Stimulated activated CD8-positive, alpha-beta memory T cell treated with anti-CD3 and anti-CD28 coated beads, Interleukin-2, amount 100 ng/mL, for 48 hours (primary cell): ENCODE measurements at places on chromosomes 4 and X.
A peak's percentile ranks its signal among the peaks of the same experiment; 100 is the strongest.

DNA sequence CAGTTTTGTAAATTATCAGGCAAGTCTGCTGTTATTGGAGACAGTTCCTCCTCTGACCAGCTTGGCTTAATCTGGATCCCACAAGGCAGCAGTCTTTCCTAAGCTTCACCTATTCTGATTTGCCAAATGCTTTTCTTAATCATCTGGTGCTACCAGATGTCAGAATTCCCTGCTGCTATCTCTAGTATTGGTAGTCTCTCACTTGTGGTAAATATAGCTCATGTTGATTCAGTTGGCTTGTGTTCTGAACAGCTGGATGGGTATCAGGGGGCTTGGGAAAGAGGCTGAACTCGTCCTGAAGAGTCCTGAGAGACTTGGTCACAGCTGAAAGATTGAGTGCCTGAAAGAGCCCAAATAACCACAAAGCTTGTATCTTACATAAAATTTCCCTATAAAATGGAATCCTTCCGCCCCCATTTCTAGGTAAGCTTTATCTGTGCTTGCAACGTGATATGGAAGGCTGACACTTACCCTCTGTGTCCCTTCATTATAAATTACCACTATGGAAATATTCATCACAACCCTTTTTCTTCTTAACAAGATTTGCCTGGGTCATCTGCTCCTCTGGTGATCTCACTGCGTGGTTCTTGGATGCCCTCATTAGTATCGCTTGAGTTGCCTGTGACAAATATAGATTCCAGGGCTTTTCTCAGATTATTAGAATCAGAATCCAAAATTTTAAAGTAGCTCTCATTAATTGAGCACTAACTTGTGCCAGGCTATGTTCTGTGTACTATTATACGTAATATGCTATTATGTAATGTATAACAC lies 104.1 kb upstream of the GPRIN3 start:
- no peak for DNase-seq

DNA sequence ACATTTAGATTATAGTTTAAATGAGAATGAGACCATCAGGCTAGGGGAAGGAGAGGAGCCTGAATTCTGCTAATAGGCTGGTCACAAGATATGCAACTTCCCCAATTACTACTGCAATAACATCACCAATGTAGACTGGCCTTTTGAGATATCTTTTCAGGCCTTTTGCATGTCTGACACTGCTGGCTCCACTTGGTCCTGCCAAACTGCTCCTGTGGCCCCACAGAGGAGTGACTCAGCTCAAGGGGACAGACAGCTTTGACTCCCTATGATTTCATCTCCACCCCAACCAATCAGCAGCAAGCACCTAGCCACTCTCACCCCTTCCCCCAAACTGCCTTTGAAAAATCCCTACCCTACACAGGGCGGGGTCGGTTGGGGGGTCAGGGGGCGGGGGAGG lies 22.8 kb downstream of the GPRIN3 start:
- DNase-seq, result no peak

GRCh38 chr4:174592985-174593335 lies 70.7 kb upstream of the HPGD start:
- no peak for DNase-seq

DNA sequence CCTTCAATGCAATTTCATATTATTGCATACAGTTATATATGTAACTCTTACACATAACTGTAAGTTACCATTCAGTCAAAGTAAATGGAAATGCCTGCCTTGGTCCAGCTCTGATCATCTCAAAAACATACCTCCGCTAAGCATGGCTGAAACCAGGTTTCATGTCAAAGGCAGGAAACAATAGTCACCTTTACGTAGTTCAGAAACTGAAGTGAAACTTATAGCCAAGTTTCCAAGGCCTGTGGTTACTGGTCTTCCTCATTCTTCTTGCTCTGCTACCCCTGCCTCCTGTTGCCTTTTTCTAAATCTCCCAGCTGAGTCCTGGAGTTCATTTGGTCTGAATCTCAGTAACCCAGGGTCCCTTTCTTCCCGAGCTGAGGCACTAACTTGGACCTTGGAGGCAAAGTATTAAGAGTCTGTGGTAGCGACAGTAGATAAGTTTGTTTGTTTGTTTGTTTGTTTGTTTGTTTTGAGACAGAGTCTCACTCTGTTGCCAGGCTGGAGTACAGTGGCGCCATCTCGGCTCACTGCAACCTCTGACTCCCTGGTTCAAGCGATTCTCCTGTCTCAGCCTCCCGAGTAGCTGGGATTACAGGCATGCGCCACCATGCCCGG lies 30.8 kb downstream of the DAPP1 start:
- DNase-seq, result no peak

- DNase-seq, result no peak
Measured at GRCh38 chrX:69431420-69431819, 72.7 kb upstream of the NALF2 start.

DNA sequence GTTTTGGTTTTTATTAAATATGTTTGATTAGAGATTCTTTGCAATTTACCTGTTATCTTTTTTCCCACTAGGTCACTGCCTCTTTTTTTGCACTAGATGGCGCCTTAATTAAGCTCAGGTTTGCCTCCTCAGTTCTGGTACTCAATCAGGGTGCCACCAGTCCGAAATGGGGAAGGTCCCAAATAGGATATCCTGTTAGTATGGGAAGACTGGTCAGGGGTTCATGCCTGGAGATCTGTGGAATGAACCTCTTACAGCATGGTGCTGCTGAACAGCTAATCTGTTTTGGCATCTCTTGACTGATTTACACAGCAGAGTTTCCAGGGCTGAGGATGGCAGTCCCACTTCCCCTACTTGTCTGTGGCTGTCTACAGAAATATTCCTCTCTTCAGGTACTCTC lies 24.2 kb upstream of the VSIG1 start:
- DNase-seq, result no peak

GRCh38 chr4:1416051-1416947 lies 10.1 kb upstream of the NKX1-1 start:
- DNase-seq, result no peak

DNA sequence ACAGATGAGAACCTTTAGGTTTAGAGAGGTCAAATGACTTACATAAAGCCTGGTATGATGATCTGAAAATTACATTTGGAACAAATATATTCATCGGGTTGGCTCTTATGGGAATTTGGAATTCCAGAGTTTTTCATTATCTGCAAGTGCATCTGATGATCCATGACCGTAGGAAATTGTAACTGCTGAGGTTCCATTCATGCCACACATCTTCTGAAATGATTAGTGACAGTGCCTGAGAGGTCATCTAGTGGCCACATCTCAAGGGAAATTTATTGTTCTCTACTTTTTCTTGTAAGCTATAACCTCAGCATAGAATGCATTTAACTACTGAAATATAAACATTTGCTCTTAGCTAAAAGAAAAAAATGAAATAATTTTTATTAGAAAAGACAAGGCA lies 105.8 kb upstream of the NWD2 start:
- DNase-seq, result no peak

GRCh38 chr4:174474457-174475075 lies 47.7 kb downstream of the HPGD start:
- DNase-seq, result no peak

GRCh38 chr4:52996261-52997131 lies 134.4 kb downstream of the RASL11B start:
- DNase-seq, result no peak

DNA sequence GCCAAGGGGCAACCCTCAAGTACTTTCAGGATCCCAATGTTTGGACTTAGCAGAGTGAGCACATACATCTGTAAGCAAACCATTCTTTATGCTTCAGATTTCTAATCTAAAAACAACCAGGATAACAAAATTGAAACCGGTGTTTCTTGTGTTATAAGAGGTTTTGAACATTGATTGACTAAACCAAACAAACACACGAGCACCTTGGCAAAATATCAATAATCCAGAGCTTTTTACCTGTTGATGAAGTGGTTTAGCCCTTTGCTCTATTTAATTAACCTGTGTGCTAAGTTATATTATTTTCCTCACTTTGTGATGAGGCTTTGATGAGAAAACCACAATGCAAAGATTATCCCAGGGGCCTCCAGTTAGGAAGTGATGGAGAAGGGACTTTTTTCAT lies 255.3 kb upstream of the CXXC4 start:
- no peak for DNase-seq

DNA sequence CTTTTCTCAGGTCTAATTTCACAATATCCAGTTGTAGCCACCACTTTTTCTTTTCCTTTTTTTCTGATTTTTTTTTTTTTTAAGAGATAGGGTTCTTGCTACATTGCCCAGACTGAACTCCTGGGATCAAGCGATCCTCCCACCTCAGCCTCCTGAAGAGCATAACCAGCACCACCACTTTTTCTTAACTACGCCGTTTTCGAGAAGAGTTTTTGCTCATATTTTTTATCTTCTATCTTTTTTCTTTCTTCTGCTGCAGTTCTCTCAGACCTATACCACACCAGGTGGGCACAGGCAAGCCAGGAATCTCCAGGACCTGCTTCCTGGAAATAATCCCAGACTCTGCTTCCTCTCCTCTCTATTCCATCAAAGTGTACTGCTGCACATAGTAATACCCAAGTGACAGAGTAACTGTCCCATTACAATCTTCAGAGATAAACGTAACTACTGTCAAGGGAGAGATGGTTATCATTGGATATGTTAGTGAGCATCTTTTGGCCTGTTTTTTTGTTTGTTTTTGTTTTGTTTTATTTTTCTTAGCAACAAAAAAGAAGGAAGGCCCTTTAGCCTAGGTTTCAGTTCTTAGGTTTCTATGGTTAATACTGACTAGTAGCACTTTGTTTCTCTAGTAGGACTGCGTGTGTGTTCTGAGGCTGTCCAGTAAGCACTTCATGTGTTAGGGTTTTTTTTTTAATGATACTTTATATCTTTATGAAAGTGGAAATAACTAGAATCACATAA lies 59.2 kb upstream of the TXK start:
- DNase-seq, result no peak

GRCh38 chr4:168059251-168059650 lies 33.1 kb upstream of the ANXA10 start:
- no peak for DNase-seq

DNA sequence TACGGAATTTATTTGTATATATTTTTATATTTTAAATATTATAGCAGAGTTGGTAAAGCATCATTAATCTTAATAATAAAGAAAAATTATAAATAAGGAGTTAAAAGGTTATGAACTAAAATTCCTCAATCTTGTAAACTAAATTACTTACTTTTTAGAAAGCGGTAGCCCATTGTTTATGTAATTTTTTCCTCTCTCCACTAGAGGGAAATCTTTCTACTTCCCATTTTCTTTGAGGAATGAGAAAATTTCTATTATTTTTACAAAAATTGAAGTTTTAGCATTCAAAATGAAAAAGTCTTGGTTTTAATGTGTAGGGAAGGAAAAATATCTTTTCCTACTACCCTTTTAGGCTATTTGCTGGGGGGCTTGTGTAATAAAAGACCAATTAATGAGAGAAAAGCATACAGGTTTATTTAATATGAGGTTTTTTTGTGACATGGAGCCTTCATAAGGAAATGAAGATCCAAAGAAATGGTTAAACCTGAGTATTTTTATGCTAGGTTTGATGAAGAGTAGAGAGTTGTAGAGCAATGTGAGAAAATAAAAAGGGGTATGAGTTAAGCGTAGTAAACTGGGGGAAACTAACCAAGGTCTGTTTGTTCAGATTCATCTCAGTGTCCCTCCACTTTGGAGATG lies 68.7 kb upstream of the ADAD1 start:
- no peak for DNase-seq

- DNase-seq, result no peak
Measured at GRCh38 chr4:16480011-16480410, 253.7 kb upstream of the TAPT1 start.

- DNase-seq, result no peak
Measured at GRCh38 chrX:25154168-25154567, 138.4 kb upstream of the ARX start.

- DNase-seq, result no peak
Measured at GRCh38 chrX:40484408-40485091, 96.2 kb upstream of the ATP6AP2 start.

DNA sequence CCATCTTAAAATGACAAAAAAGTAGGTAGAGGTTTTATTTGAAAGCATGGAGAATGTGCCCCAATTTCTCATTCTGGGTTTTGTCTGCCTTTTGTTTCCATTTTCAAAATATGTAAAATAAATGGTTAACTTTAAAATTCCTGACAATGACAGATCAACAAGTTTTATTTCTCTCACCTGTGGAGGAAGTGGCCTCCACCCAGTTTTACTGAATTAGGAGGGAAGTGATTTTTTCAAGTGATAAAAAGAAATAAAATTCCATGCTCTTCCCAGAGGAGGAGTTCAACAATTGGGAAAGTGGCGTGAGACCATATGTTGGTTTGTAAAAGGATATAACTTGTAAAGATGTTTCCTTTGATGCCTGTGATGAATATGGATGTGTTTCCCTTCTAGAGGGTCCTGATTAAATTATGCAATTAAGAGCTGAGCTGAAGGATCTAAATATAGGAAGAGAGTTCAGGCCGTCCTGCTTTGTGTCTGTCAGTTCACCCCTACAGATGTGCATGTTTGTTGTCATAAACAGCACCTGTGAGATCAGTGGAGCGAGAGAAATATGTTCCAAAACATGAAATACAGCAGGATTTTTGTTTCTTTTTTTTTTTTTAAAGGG lies 19.5 kb downstream of the SMAD1 start:
- no peak for DNase-seq

GRCh38 chrX:397575-397974 lies 10.9 kb upstream of the PPP2R3B start:
- no peak for DNase-seq

- DNase-seq, result peak; percentile 9
Measured at GRCh38 chr4:39526765-39527295, 409 bp downstream of the UGDH start.

DNA sequence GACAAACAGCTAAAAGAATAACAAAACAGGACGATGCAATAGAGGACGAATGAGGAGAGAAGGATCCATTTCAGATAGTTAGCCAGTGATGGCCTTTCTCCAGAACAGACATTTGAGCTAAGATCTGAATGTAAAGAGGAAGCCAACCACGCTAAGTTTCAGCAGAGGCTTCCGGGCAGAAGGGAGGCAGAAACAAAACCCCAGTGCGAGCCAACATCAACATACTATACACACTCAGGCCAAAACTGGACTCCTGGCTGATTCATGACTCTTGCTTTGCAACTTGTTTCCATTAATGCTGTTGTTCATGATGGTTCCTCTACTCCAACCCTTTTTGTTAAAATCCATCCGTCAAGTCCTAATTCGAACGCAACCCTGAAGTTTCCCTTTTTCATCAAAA lies 730.3 kb downstream of the TRIML1 start:
- no peak for DNase-seq

GRCh38 chr4:69830560-69831269 lies 29.2 kb downstream of the SULT1E1 start:
- DNase-seq, result no peak

- DNase-seq, result no peak
Measured at GRCh38 chrX:16305187-16305586, 137.9 kb downstream of the MAGEB17 start.

DNA sequence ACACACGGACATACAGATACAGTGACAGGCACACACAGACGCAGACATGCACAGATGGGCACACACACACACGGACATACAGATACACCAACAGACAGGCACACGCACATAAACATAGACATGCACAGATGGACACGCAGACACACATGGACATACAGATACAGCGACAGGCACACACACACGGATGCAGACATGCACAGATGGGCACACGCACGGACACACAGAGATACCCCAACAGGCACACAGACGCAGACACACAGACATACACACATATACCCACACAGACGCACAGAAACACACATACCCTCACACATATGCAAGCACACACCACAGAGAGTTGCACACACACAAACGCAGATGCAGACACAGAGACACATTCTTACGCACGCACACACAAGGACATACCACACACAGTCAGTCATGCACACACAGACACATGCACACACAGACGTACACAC lies 24.4 kb upstream of the SLC25A6 start:
- DNase-seq, result no peak

- no peak for DNase-seq
Measured at GRCh38 chr4:10643600-10644425, 40.8 kb downstream of the CLNK start.
